Esophagus mucosa (tissue), 1 donor: ENCODE measurements at places on chromosomes 3 and 15.

- peak; percentile 98 for ATAC-seq
Observed at GRCh38 chr3:57068437-57069089, 8.1 kb downstream of the SPATA12 start.

DNA sequence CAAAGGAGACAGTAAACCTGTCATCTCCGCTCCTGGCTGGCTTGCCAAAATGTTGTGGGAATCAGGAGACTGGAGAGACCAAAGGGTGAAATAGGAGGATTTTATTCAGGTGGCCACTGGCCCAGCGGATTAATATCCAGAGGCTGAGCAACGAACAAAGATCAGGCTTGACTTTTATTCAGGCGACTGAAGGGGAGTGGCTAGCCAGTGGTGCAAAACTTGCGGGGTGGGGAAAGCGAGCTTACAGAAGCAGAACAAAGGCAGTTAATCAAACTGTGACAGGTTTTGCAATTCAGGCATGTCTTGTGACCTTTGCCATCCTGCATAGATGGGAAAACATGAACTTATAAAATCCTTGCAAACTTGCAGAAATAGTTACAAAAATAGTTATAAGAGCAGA is 19.8 kb upstream of the ACAD9 start:
- ATAC-seq, result no peak

DNA sequence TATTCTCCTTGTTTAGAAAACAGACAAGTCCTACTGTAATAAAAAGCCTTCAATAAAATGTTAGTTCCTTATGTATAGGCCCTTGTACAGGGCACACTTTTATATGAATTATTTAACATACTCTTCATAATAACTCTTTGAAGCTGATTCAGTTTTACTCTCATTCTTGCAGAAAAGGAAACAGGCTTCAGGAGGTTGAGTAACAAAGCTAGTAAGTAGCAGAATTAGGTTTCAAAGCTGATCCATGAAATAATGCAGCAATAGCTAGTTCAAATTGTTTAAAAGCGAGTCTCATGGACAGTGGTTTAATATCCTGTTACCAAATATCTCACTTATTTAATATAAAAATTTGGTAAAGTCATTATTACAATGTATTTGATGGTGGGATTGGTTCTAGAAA is 25.0 kb downstream of the TCF12 start:
- no peak for ATAC-seq

- peak; percentile 95 for ATAC-seq
Observed at GRCh38 chr3:193134856-193135255, 106.2 kb upstream of the PLAAT1 start.

- no peak for ATAC-seq
Observed at GRCh38 chr3:1421577-1421976, 328.8 kb downstream of the CNTN6 start.

- no peak for ATAC-seq
Observed at GRCh38 chr15:27499191-27499590, 528.2 kb downstream of the GABRG3 start.

DNA sequence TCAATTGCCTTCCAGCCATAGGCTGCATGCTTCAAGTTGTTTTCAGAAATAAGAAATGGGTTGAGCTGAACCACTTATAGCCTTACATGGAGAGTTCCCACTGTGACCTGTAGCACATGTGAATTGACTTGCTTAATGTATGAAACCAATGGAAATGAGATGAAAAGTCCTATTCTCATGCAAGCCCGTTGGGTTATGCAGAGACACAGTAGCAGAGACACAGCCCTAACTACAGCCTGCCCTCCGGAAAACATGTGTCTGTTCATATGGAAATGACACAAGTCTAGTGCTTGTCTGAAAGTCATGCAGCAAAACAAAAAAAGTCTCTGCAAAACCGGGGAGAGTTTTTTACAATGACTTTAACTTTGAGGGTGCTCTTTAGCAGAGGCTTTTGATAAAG is 14.5 kb downstream of the HIGD2B start:
- ATAC-seq, result no peak

DNA sequence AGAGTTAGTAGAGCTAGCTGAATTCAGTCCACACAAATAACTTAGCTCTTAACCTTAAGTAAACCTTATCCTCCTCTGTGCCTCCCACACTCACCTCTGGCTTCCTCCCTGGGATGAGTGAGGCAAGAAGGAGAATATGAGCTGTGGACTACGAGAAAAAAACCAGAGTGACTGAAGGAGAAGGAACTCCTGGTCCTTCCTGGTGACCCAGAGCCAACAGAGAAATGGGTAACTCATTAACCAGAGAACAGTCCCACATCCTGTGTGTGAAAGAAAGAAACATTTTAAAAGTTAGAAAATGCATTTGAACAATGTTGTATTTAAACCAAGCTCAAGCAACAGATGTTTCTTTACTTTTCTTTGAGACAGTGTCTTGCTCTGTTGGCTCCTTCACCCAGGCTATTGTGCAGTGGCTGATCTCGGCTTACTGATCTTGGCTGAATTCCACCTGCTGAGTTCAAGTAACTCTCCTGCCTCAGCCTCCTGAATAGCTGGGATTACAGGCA is 27.5 kb upstream of the FAM81A start:
- peak; percentile 42 for ATAC-seq

- peak; percentile 85 for ATAC-seq
Observed at GRCh38 chr15:80732818-80733217, 37.7 kb downstream of the ABHD17C start.

DNA sequence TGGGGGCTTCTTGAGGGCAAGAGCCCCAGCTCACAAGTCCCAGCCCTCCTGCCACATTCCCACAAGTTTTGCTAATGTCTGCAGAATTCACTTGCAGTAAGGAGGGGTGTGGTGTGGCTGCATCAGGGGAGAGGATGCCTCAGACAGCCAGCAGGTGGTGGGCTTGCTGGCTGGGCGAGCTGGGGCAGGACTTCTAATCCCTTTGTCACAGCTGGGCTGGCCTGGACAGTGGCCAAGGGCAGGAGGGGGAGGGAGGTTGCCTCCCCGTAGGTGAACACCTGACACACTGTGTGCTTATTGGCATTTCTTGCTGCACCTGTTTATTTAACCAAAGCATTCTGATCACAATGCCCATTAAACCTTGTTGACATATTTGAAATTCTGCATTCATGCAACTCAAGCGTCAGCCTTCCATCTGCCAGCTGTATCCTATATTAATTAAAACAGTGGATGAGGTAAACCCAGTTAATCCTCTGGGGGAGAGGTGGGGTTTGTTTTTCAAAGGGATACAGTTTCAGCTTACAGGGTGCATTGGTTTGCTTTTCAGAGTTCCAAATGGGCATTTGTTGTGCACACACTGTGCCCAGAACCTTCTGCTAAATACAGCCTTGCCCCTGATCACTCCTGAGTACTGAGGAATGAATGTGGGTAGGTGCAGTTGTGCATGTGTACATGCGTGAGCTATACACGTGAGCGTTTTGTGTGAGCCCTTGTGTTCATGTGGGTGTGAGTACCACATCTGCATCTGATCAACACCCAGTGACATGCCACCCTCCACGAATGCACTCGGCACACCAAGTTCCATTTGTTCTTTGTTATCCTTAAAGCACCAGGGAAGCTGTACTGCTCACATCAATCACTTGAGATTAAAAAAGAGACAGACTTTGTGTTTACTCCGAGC is 268.7 kb downstream of the XXYLT1 start:
- peak; percentile 80 for ATAC-seq

- ATAC-seq, result no peak
Observed at GRCh38 chr3:169218314-169218983, 445.1 kb downstream of the MECOM start.

DNA sequence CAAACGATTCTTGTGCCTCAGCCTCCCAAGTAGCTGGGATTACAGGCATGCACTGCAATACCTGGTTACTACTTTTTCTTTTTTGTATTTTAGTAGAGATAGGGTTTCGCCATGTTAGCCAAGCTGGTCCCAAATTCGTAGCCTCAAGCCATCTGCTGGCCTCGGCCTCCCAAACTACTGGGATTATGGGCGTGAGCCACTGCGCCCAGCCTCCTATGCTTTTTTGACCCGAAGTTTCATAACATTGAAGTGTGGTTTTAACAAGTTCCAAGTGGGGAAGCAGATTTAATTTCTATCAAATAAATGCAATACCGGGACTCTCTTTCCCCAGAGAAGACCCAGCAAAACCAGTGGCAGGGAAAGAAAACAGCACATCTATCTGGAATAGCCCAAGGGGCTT is 13.7 kb downstream of the SH3BP5 start:
- no peak for ATAC-seq

GRCh38 chr15:39621976-39622375 is 41.1 kb downstream of the THBS1 start:
- ATAC-seq, result no peak

GRCh38 chr3:196661400-196661799 is 21.9 kb downstream of the NRROS start:
- ATAC-seq, result peak; percentile 7

GRCh38 chr15:35851491-35851890 is 305.5 kb upstream of the DPH6 start:
- no peak for ATAC-seq

DNA sequence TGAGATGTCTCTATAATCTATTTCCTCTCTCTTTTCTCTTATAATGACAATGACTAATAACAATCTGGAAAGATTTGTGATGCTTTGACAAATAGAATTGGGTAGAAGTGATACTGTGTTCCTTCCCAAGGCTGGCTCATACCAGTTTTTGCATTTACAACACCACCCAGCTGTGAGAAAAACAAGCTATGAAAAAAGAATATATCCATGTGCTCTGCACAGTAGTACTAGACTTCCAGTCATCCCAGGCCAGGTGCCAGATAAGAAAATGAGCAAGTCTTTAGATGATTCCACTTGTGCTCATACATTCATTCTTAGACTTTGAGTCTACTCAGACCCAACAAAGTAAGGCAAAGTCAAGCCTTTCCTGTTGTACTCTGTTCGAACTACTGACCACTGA is 350.2 kb upstream of the POU1F1 start:
- no peak for ATAC-seq

DNA sequence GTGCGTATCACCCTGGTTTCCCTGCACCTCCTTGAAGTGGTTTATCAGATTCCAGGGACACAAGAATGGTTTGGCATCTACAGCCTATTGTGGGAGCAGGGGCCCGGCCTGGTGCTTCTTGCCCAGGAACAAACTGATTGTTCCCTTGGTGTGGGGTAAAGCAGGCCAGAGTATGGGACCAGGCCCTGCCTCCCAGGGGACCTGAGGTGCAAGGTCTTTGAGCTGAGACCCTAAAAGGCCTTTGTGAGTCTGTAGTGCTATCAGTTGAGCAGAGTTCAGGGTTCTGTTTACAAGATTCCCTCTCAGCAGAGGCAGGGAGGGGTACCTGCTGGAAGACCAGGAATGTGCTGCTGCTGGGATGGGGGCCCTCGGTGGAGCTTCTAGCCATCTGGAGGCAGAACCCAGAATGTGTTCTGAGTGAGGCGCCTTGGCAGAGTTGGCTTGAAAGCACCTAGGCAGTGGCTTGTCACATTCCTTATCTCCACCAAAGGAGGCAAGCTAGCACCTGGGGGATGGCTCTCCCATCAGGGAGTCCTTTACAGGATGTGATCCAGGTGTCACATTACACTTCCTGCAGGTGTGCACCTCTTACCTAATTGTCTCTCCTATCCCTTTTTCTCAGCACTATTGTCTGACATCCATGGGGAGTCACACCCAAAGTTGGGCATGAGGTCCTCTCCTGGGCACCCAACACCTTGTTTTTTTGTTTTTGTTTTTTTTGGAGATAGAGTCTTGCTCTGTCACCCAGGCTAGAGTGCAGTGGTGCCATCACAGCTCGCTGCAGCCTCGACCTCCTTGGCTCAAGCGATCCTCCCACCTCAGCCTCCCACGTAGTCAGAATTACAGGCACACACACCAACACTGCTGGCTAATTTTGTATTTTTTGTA is 13.1 kb downstream of the FLNB start:
- peak; percentile 36 for ATAC-seq
